ENCODE measurements at places on chromosomes 16 and 17.

GRCh38 chr17:58648236-58648635, 43.6 kb downstream of the TEX14 start:
- no peak for DNase-seq

DNA sequence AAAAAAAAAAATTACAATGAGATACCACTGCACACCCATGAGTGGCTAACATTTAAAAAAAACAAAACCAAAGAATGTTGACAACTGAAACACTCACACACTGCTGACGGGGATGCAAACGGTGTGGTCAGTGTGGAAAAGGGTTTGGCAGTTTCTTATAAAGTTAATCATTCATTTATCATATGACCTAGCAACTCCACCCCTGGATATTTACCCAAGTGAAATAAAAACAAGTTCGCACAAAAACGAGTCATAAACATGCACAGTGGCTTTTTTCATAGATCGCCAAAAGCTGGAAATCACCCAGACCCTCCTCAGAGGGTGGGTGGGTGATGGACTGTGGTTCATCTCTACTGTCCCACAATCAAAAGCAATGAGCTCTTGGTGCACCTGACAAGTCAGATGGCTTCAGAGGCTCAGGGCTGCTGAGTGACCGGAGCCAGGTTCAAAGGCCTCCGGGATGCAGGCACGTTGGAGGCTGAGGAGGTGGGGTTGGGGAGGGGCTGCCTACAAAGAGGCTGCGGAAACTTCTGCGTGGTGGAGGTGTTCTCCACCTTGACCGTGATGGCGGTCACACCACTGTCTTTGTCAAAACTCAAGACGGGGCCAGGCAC, 14.2 kb downstream of the RAB40B start:
- DNase-seq, result no peak

DNA sequence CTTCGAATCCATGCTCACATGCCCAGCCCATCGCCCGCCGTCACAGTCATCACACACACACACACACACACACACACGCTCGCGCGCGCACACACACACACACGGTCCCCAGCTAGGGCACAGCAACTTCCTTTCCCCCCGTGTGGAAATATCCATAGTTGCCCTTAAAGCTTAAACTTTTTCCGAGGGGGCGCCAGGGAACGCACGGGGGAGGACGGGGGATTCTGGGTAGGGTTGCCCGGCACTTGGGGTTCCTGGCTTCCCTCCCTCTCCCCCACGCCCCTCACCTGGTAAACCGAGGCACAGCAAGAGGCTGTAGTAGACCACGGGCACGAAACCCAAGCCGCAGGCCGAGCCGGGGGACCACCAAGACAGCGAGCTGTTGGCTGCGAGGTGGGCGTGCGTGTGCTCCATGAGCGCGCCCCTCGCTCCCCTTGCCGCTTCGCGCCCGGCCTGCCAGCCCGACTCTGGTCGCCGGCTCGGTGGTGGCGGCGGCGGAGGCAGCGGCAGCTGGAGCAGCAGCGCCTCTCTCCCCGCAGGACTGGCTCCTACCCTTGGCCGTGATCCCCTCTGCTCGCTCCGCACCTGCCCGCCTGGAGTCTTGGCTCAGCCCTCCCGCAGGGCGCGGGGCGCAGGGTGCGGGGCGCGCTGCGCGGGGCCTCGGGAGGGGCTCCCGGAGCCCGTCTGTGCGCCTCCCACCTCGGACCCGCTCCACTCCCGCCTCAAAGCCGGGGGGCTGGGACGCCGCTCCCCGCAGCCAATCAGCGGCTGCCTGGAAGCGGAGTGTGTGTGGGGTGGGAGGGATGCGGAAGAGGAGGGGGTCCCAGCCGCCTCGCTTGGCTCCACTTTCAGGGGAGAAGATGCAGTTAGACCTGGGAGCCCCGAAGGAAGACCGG, at the start of gene GPR139:
TSS of gene GPR139 (minus strand) at position 688 of the 896 bp plus-strand sequence. CDS start at position 414, 274 bp downstream.
- DNase-seq, result no peak

DNA sequence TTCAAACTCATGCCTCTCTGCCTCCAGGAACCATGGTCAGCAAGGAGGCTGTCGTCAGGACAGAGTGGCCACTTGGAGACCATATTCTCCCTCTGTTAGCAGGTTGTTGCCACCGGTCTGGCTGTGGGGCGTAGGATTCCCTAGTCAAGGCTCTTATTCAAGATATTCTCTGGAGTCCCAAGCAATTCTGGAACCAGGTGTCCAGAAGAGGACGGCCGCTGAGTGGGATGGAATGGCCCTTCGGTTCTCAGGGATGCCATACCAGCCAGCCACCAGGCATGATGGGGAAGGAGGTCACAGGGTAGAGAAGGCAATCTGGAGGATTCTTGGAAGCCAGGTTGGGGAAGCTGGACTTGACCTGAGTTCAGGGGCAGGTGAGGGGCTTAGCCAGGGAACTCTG, 173.5 kb downstream of the GSG1L start:
- DNase-seq, result no peak

GRCh38 chr17:62644487-62645173, 17.2 kb downstream of the MRC2 start:
- DNase-seq, result no peak

DNA sequence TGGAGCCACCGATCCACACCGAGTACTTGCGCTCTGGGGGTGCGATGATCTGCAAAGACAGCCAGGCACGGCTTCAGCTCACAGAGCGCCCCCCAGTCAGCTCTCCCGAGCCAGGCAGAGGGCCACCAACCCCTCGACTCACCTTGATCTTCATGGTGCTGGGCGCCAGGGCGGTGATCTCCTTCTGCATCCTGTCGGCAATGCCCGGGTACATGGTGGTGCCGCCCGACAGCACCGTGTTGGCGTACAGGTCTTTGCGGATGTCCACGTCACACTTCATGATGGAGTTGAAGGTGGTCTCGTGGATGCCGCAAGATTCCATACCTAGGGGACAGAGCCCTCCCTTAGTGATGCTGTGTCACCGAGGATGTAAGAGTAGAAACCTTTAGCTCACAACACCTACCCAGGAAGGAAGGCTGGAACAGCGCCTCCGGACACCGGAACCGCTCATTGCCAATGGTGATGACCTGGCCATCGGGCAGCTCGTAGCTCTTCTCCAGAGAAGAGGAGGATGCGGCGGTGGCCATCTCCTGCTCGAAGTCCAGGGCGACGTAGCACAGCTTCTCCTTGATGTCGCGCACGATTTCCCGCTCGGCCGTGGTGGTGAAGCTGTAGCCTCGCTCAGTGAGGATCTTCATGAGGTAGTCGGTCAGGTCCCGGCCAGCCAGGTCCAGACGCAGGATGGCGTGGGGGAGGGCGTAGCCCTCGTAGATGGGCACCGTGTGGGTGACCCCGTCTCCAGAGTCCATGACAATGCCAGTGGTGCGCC, 1.6 kb downstream of the ACTG1 start:
- no peak for DNase-seq
